CD4-positive, alpha-beta T cell treated with Interleukin-21 for 1 hour (primary cell): ENCODE measurements at places on chromosomes 7 and 10.

DNA sequence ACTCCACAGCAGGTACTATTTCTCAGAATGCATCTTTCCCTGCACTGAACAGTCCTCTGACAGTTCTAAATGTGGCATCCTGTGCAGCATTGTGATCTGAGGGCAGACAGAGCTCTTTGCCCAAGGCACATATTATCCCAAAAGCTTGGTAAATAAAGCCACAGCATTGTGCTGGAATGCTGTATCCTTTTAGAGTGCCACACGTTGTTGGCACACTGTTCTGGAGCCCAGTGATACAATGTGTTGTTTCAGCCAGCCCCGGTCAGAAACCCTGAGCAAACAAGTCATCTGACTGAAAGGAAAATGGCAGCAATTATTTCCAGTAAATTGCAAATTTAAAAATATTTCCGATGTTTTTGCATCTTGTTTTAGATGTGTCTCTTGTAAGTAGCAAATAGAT, 45.4 kb downstream of the NAMPT start:
- no peak for DNase-seq

DNA sequence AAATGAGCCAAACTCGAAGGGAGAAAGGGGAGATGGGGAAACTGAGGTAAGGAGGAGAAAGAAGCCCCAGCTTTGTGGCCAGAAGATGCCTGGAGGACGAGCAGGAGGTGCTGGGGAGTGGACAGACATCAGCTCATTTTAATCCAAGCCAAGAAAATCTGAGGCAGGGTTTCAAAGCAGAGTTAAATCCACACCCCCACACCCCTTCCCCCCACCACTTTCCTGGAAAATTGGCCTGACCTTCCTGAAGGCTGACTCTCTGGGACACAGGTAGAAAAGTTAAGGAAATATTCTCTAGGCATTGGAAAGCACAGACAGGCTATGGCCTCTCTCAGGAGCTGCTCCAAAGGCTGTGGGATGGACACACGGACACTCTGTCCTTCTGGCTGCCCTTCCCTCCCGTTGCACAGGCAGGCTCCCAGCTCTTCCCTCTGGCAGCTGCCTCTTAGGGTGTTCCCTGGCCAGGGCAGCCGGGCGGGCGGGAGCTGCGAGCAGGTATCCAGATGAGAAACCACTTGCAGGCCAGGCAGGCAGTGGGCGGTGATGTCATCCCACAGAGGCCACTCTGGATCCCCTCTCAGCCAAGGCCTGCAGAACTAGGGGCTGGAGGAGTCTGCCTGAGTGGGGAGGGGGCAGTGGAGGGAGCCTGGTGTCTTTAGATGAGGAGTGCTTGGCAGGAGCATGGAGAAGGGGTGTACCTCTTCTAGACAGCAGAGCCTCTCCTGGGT, 171.8 kb downstream of the NEURL1 start:
- no peak for DNase-seq

- no peak for DNase-seq
These were observed 80.7 kb upstream of the SEC61G start for GRCh38 chr7:54839575-54840213.

- DNase-seq, result no peak
These were observed 282.1 kb downstream of the CCDC3 start for GRCh38 chr10:12719365-12719764.

DNA sequence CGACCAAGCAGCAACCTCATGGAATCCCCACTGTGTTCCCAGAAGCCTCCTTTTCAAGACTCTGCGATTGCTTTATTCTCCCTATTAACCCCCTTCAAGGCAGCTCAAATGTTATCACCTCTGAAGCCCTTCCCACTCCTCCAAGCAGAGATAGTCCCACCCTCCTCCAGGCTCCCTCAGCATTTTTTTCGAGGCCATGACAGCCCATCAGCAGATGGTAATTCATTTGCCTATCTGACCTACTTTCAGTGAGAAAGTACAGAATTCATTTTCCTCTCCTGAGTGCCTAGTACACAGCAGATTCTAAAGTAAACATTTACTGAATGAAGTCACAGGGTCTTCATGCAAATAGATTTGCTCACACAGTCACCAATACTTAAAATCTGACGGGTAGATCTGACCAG, 47.8 kb downstream of the HERPUD2 start:
- DNase-seq, result no peak
